GM03348 (cell line): ENCODE measurements at places on chromosomes 1 and 21.

DNA sequence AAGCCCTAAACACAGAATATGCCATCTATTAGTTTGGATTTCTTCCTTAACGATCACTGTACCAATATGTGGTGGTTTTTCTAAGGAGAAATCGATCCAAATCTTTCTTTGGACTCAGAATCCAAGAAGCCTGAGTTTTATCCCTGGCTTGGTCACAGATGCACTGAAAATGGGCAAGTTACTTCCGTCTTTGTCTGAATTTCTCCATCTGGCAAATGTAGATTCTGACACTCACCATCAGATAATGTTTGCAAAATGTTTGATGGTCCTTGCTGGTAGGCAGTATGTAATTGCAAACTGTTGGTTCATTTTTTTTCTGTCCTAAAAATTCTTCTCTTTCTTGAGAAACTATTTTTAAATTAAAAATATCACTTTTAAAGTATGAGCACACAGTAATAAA is 115.0 kb downstream of the TSEN15 start:
- DNase-seq = no peak

DNA sequence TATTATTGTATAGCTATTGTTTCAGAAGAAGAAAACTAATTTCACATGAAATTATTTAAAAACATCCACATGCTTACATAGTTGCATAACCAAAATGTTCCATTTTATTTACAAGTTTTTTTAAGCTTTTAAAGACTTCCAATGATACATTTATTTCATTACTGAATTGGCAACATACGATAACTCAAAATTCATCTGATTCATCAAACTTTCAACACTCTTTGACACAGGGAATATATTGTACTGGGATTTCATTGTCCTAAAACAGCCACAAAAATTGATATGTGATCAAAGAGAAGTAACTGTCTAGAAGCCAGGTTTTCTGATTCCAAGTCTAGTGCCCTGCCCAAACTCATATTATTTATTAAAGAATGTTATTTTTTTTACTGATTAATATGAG is 131.4 kb upstream of the USP24 start:
- no peak for DNase-seq

GRCh38 chr1:6401673-6402072 is 8.1 kb upstream of the ACOT7 start:
- DNase-seq = no peak

DNA sequence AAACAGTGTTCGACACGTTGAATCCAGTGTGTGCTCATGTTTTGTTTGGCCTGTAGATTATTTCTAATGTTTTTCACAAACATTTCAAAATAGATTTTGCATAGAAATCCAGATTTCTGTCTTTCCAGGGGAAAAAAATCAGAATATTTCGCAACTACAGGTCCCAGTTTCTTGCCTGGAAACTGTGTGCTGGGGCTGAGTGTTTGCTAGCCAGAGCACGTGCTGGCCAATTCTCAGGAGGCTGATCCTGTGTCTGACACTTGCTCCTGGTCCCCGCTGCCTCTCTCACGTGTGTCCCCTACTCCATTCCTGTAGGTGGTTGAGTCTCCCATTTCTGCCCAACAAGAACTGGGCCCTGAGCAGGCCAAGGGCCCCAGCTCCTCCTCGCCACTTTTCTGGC is 2.4 kb downstream of the MAB21L3 start:
- no peak for DNase-seq

DNA sequence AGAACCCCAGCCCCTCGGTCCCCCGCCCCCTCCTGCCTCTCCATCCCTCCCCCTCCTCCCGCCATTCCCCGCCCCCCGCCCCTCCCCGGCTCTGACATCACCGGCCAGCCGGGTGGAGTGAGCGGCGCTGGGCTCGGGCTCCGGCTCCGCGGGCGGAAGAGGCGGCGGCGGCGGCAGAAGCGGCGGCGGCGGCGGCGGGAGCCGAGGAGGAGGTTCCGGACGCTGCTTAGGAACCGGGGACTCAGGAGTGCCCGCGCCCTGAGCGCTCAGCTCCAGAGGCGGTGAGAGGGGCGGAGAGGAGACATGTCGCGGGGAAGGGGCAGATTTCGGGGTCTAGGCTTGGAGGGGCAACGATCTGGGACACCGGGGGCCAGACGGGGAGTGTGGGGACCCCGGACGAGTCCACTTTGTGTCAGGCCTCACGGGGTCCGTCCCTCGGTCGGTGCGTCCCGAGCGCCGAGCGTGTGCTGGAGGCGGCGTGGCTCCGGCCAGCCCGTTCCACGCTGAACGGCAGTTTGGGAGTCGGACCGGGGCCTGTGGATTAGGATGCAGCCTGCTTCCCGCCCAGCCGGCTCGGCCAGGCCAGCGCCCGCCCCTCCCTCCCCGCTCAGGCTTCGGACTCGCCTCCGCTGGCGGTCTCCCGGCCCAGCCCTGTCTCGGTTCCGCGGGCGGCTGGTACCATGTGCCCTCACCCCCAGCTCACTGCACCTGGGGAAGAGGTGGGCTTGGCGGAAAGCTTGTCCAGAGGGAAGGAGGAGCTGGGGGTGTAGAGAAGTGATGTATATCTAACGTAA is at the start of gene PEA15:
TSS of gene PEA15 (plus strand) at position 143 of the 794 bp plus-strand sequence. CDS start 6,161 bp downstream, outside the sequence.
- peak; percentile 96 for DNase-seq

- DNase-seq = no peak
Measured at GRCh38 chr1:53206735-53207379, 10.2 kb downstream of the CPT2 start.

- DNase-seq = no peak
Measured at GRCh38 chr1:115425442-115425841, 87.4 kb upstream of the NGF start.

DNA sequence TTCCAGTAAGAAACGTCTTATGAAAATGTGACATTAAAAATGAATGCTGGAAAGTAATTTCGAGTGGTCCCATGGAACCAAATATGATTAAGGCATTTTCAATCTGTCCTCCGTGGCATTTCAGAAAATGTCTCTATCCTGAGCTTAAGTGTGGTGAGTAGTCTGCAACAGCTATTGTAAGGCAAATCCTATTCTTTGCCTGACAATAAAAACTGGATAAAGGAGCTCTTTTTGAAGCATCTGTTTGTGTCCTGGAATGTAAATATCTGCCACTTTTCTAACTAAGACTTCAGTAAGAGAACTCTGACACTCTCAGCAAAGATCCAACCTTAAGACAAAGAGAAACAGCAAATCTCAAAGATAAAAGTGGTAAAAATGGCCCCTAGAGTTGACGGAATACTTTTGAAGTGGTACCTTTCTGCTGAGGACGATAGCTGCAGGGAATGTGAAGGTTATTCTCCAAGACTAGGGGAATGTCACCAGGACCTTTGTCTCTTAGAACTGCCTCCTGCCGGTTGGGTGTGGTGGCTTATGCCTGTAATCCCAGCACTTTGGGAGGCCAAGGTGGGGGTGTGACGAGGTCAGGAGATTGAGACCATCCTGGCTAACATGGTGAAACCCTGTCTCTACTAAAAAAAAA is 486.7 kb upstream of the ZP4 start:
- DNase-seq = no peak

DNA sequence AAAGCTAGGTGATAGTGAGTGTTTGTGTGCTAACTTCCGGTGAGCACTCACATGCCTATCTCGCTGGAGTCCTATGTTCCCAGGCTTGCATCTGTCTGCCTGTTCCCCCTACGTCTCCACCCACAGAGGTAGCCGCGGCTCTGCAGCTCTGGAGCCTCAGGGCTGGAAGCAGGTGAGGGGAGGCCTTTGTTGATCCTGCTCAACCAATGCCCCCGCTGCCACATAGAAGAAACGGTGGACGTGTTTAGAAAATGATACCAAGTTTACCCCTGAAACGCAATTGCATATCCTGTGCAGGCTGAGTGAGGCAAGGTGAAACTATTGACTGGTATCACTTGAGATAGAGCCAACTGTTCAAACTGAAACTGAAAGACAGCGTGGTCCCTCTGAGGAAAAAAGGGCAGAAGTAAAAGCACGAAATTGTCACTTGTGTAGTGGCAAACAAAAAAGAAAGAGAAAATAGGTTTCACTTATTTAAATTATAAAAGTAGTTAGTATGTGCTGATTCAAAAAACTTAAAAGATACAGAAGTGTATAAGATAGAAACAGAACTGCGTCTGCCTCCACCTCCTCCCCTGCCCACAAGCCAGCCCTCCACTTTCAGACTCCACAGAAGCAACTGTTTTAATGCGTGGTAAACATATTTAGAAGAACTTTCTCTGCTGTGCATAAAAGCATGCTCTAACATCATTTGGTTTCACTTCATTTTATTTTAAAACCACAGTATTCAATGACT is 38.6 kb upstream of the ETS2 start:
- no peak for DNase-seq

GRCh38 chr21:14273736-14274538 is 58.0 kb downstream of the RBM11 start:
- no peak for DNase-seq

GRCh38 chr1:61092642-61093041 is 10.3 kb downstream of the NFIA start:
- DNase-seq = no peak

DNA sequence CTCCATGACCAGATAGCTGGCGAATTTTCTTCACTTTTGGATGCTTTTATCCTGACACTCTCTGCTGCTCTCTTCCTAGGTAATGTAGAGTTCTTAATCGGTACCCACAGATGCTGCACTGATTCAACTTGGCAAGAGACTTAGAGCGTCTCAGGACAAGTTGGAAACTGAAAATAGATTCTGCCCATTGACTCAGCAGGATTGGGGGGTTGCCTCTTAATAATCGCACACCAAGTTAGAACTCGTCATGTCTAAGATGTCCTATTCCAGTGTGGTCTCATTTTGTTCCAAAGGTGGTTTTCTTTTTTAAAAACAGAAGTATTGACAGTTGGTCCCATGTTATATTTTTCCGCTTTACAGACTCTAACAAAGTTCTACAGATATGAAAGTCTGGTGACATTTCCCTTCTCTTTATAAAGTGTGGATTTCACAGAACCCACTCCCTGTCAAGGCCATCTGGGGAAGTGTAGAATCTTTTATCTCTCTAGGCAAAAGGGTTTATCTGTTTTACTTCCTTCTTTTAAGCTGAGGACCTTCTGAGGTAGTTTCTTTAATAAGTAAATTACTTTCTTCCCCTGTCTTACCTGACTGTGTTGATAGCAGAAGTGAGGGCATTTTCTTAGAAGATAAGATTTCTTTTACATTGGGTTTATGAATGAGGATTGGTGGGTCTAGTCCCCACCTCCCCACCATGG is 12.1 kb upstream of the DIPK1A start:
- no peak for DNase-seq

- peak; percentile 79 for DNase-seq
Measured at GRCh38 chr1:42936309-42937078, 22.2 kb downstream of the SLC2A1 start.

DNA sequence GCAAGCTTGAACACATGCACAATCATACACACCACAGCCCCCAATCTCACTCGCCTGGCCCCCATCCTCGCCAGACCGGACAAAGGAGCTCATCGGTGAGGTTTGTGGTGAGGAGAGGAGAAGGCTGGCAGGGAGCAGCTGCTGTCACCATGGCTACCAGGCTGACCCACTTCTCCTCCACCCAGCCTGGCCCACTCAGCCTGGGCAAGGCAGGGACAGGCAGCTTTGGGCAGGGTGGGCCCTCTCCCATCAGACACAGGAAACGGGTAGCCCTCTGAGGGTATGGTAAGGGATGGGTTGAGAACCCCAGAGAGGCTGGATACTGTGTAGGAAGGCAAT is 15.9 kb downstream of the RIMS3 start:
- DNase-seq = no peak
